ENCODE measurements at places on chromosomes 7 and 10.

GRCh38 chr7:131932271-131932670 is 375.8 kb upstream of the PODXL start:
- no peak for DNase-seq

DNA sequence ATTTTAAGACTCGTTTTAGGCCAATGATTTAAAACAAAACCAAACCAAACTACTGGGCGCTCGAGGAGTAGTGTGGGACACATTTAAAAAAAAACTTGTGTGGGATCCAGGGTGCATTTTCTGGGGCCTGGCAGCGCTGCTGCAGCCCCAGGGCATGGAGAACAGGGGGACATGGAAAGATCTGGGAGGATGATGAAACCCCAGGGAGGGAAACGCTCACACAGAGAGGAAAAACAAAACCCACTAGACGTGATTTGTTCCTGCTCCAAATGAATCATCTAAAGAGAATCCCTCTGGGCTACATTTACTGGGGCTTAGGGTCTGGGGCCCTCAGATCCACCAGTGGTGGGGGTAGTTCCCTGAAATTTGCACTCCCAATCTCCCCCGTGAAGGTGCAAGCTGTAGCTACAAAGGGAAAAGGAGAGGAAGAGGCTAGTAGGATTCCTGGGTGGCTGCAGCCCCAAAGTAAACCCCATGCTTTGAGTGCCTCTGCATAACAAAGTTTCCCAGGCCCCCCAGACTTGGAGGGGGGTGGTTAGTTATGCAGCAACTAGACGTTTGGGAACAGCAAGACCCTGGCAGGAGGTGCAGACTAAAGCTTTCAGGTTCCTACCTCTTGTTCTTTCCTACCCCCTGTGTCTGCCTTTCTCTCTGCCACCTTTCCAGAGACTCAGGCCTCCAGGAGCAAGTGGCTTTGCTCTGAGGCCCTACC is 14.5 kb upstream of the HOXA13 start:
- no peak for DNase-seq

DNA sequence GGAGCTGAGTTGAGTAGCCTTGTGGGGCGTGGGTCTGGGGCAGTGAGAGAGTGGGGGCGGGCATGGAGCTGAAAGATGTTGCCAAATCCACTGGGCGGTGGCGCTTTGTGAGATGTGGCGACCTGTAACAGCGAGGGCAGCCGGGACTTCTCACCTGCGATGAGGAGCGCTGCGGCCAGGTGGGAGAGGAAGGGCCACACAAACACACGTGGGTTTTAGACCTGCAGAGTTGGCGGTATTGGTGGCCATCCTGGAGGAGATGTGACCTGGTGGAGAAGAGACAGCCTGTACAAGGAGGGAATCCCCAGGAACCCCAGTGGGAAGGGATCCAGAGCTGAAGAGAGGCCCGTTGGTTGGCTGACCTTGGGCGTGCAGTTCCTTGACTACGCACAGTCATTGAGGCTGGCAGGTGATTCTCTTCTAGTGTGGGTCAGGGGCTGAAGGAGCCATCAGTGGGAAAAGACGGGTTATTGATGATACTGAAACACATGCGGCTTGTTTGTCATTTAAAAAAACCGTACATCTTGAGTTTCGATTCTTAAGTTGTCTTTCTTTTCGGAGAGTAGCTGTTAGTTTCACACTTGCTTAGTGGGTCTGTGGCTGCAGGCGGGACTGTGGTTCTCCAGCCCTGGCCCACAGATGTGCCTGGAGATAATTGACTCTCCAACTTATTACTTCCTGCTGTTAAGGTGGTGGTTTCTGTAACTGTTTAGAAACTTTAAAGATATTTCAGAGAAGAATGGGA is 2.4 kb downstream of the CHST12 start:
- DNase-seq = peak; percentile 61

DNA sequence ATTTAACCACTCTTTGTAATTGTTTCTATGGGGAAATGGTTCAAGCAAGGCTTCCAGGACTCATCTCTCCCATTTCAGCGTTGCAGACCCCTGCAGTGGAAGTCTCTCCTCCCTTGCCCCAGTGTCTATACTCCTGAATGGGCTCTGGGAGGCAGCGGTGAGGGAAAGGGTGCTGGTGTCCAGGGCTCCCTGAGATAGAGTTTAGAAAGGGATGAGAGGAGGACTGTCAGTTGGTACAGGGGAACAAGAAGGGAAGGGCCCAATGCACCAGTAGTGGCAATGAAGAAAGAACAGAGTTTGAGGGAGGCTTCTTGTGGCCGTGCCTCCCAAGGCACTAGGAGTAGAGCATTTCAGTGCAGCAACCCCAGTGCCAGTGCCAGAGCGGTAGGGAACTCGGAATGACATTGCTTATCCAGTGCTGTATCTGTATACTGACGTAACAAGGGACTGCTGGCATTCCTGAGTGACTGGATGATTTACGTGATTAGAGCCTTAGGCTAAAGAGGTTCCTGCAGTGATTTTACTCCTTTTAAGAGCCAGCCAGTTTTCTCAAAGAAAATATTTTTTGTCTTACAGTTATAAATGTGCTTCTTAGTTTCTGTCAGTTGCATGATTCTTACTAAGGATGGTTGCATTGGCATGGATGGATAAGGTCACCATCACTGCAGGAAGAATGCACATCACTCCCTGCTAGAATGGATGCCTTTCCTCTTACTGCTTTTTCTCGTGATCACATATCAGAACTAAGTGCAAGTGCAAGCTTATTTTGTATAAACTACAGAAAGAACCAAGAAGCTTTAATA is 28.0 kb downstream of the PRPF18 start:
- no peak for DNase-seq

GRCh38 chr10:88114368-88114767 is 250.9 kb downstream of the PTEN start:
- peak; percentile 29 for DNase-seq

GRCh38 chr7:8217200-8218068 is 44.5 kb downstream of the ICA1 start:
- no peak for DNase-seq

- no peak for DNase-seq
These were observed 16.5 kb downstream of the CYP3A43 start for GRCh38 chr7:99844328-99844727.

GRCh38 chr10:20105931-20106330 is 289.7 kb downstream of the PLXDC2 start:
- DNase-seq = no peak

DNA sequence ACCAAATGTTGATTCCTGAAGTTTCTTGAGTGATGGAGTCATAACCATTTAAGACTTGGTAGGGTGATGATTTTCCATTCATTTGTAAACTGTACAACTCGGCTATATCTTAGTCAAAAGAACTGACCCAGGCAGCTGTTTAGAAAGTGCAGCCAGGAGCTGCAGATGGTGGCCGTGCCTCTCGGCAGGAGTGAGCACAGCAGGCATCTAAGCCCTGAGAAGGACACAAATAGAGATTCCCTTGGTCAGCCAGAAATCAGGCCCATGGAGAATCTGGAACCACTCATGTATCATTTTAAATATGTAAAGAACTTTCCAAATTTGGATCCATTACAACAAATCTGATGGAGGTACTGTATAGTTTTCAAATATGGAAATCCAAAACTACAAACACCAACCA is 177.0 kb upstream of the AKR1E2 start:
- DNase-seq = no peak

GRCh38 chr10:80442879-80443278 is 11.2 kb upstream of the TSPAN14 start:
- DNase-seq = no peak

GRCh38 chr10:1119027-1119426 is 62.8 kb downstream of the WDR37 start:
- DNase-seq = no peak

DNA sequence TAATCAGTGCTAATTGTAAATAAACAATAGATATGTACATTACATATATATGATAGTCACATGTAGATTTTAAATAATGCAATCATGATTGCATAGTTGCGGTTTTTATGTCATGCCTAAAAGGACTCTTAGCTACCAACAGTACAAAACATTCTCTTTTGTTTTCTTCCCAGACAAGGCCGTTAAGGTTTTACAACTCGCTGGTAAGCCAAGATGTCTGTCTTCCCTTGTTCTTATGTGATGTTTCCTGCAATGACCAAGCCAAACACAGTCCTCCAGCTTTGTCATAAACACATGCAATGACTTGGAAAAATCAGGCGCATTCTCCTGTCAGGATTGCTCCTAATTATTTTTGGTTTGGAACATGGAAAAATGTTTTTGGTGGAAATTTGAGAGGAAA is 192.3 kb upstream of the GLI3 start:
- no peak for DNase-seq

GRCh38 chr7:11701829-11702560 is 130.0 kb downstream of the THSD7A start:
- DNase-seq = no peak

- no peak for DNase-seq
These were observed 17.2 kb downstream of the CHST15 start for GRCh38 chr10:124076148-124076733.

- no peak for DNase-seq
These were observed 12.8 kb upstream of the WIPF3 start for GRCh38 chr7:29793507-29793906.

GRCh38 chr7:102253066-102253972 is 33.3 kb upstream of the SH2B2 start:
- no peak for DNase-seq

DNA sequence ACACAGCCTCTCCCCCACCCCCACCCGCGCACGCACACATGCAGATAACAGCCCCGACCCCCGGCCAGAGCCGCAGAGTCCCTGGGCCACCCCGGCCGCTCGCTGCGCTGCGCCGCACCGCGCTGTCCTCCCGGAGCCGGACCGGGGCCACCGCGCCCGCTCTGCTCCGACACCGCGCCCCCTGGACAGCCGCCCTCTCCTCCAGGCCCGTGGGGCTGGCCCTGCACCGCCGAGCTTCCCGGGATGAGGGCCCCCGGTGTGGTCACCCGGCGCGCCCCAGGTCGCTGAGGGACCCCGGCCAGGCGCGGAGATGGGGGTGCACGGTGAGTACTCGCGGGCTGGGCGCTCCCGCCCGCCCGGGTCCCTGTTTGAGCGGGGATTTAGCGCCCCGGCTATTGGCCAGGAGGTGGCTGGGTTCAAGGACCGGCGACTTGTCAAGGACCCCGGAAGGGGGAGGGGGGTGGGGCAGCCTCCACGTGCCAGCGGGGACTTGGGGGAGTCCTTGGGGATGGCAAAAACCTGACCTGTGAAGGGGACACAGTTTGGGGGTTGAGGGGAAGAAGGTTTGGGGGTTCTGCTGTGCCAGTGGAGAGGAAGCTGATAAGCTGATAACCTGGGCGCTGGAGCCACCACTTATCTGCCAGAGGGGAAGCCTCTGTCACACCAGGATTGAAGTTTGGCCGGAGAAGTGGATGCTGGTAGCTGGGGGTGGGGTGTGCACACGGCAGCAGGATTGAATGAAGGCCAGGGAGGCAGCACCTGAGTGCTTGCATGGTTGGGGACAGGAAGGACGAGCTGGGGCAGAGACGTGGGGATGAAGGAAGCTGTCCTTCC is 620 bp downstream of the EPO start:
- DNase-seq = no peak

DNA sequence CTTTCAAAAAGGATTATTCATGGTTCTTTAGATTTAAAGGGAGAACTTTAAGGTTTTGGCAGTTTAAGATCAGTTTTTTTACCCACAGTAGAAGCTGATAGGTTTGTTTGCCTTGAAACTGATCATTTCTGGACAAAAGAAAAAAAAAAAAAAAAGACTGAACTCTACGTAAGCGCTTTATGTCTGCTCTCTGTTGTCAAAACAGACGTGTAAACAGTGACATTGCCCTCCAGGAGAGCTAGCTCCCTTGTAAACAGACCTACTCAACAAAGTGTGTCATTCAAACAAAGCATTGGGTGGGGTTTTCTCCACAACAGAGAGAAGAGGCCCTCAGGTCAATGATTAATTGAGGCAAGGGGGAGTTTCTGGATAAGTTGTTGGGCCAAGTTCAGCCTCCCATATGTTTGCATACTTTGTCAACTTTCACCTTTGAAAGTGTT is 568.1 kb upstream of the LRRN3 start:
- no peak for DNase-seq

GRCh38 chr7:75532639-75533038 is 40.5 kb downstream of the SPDYE5 start:
- no peak for DNase-seq

DNA sequence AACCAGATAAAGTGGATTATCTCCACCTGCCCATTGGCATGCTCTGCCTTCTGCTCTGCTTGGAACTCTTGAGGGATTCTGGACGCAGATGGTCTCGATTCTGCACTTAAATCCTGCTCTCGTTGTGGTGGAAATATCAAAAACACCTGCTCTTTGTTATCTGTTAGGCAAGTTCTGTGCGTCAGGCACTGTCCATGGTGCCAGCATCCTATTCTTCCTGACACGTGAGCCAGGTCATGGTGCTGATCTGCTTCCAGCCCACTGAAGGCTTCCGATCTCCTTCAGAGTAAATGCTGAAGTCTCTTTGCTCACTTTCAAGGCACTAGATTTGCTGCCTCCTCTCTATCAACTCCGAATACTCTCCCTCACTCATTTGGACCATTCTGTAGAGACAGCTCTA is 505.6 kb downstream of the HTR7 start:
- no peak for DNase-seq

- DNase-seq = peak; percentile 33
These were observed 167.1 kb upstream of the ADO start for GRCh38 chr10:62637249-62638061.

- no peak for DNase-seq
These were observed 509.0 kb downstream of the GATA3 start for GRCh38 chr10:8563478-8563877.
